ENCODE measurements at places on chromosomes 4 and X.
A peak's percentile ranks its signal among the peaks of the same experiment; 100 is the strongest.

DNA sequence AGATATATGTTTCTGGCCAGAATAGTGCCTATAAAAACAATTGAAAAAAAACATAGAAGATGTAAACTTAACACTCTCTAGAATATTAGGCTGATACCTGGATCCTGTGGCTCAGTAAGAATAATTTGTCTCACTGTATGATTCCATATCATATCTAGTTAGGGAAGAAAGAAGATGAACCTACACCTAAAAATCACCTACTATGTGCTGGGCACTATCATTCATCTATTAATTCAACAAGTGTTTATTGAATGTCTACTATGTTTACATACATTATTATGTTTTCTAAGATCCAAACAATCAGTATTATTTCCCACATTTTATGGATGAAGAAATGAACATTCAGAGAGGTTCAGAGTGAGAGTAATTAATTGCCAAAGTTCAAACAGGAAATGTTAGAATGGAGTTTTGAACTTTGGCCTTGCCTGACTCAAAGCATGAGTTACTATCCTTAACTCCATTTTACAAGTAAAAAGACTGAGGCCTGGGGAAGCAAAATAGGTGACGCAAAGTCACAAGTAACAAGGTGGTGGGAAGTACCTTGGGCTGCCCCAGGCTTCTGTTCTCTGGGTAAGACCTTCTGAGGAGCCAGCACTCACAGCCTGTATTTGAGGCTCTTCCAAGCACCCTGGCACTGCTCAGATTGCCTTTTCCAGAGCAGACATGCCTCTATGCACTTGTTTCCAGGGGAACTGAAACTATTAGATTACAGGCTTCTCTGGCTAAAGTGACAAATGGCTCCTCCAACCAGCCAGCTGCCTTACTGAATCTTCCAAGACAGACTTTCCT lies 111.1 kb upstream of the ACSL4 start:
- ATAC-seq = no peak

GRCh38 chrX:69068301-69069085 lies 96.8 kb downstream of the PJA1 start:
- no peak for ATAC-seq

- no peak for ATAC-seq
These were observed 106.8 kb downstream of the STOX2 start for GRCh38 chr4:184011826-184012380.

DNA sequence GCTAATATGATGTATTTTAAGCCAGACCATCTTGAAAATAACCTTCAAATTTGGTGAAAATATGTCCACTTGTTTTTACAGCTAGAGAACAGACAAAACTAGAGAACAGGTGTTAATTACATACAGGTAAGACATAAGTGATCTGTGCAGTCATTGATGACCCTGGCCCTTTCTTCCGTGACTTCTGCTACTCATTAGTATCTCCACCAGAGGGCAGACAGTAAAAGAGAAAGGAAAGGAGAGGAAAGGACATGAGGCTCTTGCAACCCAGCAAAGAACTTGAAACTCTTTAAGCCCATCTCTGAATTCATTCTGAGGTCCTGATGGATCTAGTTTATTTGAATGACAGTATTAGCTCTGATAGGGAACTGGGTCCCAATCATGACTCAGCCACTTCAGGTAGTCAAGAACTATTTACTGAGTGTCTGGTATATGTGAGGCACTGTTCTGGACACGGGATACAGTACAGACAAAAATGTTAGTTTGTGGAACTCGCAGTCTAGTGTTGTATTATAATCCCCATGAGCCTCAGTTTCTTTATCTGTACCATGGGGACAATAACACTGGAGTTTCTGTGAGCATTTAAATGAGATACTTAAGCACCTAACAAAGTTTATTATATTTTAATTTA lies 121.0 kb upstream of the TEX13D start:
- ATAC-seq = peak; percentile 52

- ATAC-seq = no peak
These were observed 79.5 kb downstream of the CLNK start for GRCh38 chr4:10605031-10605430.

DNA sequence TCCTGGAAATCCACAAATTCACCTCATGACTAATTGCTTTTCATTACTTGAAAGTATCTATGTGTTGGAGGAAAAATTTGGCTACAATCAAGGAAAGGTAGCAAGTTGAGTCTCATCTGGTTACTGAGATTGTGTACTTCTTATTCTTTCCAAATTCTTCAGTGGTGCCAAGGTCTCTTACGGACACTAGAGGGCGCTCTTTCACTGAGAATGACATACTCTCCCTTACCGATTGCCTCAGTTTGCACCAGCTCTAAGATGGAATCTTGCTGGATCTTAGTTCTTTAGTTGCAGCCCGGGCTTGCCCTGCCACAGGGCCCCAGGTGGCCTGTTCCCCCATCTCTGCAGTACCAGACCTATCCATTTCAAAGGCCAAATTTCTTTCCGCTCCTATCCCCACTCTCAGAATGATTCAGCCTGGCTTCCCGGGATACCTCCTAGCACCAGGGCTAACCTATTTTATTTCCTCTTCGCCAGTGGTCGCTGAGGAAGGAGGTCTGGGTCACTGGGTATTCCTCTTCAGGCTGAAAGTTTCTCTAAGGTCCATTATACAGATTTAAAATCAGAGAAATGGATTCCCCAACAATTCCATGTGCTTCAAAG lies 24.6 kb upstream of the GPR50 start:
- ATAC-seq = no peak

DNA sequence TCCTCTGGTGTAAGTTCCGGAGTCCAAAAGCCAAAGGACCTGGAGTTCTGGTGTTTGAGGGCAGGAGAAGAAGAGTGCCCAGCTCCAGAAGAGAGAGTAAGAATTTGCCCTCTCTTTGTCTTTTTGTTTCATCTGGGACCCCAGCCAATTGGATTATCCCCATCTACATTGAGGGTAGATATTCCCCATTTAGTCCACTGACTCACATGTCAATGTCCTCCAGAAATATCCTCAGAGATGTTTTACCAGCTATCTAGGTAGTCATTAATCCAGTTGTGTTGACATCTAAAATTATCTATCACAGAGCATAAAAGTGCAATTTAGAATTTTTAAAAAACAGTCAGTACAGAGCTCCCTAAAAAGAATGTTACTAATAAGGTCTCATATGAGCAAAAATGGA lies 132.9 kb upstream of the TMEM47 start:
- ATAC-seq = no peak

DNA sequence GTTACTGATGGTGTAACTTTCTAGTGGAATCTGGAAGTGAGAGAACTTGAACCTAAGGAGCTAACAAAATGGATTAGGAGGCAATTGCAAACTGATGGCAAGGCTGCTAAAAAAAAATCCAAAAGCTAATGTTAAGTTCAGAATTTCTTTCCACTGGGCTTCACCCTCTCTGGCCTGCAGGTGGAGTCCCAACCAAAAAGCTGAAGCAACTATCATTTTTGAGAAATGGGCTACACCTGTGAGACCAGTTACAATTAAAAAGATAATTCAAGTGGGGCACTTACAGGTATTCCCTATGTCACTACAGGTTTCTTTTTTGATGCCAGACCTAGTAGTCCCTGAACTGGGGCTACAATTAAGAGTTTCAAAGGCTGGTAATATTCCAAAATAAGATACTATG lies 142.1 kb upstream of the FTHL17 start:
- no peak for ATAC-seq

DNA sequence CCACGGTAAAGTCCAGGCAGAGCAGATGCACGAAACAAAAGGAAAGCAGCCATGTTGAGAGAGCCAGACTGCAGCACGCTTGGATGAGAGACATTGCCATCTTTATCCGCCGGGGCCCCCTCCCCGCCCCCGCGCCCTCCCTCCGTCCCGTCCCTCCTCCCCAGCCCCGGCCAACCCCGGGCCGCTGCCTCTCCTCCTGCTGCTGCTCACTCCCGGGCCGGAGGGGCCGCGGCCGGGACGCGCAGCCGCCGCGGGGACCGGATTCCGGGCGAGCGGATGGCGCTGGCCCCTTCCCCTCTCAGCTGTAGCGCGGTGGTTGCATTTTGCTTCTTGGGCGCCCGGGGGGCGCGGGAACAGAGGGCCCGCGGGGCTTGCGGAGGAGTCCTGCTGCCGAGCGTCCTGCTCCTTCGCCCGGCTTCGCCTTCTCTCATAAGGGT lies 542 bp downstream of the RNF150 start:
- ATAC-seq = peak; percentile 11

DNA sequence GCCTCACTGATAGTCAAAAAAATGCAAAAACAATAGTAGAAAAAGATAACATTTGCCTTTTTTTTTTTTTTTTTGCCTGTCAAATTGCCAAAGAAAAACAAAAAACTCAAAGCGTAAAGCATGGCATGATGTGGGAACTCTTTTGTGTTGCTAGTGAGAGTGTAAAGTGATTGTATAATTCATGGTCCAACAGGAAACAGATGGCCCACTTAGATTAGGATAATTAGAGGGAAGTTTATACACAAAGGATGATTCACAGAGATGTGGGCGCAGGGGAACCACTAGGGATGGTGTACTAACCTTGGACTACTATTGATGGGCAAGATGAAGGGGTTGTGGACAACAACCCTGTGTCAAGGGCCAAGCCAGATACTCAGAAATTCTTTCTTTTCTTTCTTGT lies 16.4 kb downstream of the MCUB start:
- no peak for ATAC-seq

DNA sequence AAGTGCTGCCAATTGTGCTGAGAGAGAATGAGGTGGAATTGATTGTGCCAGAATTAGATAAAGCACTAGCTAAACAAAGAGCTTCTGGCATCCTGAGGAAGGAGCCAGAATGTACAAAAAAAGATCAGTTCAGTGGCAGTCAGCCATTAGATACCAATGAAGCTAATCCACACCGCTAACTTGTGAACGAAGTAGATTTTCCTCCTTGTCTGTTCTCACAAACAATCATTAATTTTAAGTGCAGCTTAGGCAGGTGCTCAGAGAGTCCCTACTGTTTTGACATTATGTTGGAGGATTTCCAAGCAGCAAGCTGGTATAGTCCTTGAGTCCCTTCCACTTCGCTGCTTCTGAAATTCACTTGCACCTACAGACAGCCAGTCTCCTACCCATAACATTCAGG lies 617.4 kb downstream of the CENPC start:
- no peak for ATAC-seq

DNA sequence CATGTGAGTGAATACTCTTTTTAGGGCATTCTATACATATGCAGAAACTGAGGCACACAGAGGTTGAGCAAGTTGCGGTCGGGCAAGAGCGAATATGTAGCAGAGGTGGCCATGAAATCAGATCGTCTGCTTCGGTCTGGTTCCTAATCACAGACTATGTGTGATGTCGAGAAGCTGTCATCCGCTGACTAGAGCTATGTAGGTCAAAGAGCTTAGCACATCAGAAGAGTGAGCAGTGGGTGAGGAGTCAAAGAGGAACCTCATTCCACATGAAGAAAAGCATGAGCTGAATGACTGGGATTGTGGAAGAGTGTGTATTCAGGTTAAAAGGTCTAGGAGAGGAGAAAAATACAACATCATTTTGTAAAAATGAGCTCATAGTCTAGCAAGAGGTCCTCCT lies 19.0 kb downstream of the GAB3 start:
- no peak for ATAC-seq

- ATAC-seq = no peak
These were observed 465.4 kb downstream of the FAT4 start for GRCh38 chr4:125780164-125780563.

GRCh38 chr4:170666909-170667308 lies 577.2 kb upstream of the AADAT start:
- ATAC-seq = no peak

GRCh38 chrX:132614297-132614696 lies 125.5 kb upstream of the MBNL3 start:
- no peak for ATAC-seq

DNA sequence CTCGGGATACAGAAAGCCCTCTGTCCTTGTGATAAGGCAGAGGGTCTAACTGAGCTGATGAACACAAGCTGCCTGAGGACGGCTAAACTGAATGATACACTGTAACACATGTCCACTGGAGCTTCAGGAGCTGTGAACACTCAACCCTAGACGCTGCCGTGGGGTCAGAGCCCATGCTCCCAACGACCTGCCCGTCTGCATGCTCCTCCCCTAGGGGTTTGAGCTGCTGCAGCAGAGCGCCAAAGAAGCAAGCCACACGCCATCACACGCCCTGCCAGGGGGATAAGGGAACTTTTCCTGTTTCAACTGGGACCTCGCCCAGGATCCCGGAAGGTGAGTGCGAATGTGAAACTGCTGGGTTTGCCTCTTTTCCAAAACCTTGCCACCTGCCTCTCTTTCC lies 361.8 kb downstream of the FAT4 start:
- no peak for ATAC-seq

GRCh38 chrX:38313190-38313589 lies 14.1 kb downstream of the RPGR start:
- ATAC-seq = no peak

DNA sequence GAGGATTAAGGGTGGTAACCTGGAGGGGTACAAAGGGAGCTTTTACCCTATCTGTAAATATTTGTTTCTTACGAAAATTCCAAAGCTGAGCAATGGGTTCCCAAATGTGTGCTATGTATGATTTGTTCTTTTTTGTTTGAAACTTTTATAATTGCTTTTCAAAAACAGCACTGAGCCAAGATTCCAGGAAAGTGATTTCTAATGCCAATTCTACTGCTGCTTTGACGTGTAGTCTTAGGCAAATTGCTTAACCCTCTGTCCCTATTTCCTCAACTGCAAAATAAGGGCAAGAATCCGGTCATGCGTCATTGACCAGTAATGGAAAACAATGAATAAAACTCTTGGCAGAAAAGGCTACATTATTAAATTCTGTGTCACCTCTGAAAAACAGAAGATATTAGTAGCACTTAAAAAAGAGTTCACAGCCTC lies 454.7 kb downstream of the IL15 start:
- no peak for ATAC-seq

DNA sequence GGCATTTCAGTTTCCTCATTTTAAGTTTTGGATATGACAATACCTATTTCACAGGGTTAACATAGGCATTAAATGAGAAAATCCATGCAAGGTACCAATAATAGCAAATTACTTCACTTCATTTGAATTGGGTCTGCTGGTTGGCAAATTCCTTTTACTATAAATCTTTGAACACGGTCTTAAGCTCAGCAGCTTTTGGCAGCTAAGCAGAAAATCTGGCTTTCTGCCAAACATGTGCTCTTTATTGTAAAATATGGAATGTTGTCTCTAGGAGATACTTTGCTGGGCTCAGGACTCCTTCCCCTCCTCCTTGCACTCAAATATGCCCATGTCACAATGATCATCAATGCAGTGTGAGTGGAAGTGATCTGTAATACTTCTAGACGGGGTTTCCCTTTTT lies 16.8 kb upstream of the DMP1 start:
- no peak for ATAC-seq

GRCh38 chr4:189278597-189279165 lies 662.0 kb upstream of the FRG1 start:
- no peak for ATAC-seq

- no peak for ATAC-seq
These were observed 12.0 kb downstream of the BST1 start for GRCh38 chr4:15714646-15715435.

Measured in activated CD4-positive, CD25-positive, alpha-beta regulatory T cell treated with anti-CD3 and anti-CD28 coated beads, Interleukin-2, amount 50 U/mL, for 24 hours (primary cell).